CD4-positive, alpha-beta T cell treated with Interleukin-15 for 1 hour (primary cell): ENCODE measurements at places on chromosomes 16 and 17.

DNA sequence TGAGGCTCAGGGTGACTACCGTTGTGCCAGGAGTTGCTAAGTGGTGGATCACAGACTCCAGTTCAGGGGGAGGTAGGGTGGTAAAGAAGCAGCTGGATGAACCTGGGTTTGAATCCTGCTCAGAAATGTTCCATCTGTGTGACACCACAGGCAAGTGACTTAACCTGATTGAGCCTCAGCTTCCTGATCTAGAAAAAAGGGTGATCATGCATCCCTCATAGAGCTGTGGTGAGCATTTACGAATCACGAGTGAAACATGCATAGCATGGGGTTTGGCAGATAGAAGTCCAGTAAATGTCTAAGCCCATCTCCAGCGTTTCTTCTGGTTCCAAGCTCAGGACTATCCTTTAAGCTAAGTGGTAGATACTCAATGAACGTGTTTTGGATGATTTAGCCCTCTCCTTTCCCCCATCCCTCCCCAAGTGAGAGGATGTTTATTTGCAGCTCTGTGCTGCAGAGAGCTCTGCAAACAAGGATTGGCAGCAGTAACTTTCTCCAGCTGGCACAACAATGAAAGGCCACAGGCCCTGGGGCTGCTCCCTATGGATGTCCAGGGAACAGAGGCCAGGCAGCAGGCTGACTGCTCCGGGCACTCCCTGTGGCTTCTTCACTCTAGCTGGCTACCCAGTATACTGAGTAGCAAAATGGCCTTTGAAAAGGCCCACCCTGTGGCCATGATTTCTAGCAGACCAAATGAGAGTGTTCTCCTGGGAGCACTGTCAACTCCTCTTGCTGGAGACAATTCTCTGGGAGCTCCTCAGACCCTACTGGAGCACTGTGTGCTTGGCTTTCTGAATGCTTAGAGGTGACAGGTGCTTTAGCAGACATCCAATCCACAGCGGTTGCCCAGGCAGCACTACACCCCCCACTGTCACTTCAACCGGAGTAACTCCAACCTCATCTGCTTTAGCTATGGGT, 21.3 kb downstream of the CA4 start:
- DNase-seq: no peak

DNA sequence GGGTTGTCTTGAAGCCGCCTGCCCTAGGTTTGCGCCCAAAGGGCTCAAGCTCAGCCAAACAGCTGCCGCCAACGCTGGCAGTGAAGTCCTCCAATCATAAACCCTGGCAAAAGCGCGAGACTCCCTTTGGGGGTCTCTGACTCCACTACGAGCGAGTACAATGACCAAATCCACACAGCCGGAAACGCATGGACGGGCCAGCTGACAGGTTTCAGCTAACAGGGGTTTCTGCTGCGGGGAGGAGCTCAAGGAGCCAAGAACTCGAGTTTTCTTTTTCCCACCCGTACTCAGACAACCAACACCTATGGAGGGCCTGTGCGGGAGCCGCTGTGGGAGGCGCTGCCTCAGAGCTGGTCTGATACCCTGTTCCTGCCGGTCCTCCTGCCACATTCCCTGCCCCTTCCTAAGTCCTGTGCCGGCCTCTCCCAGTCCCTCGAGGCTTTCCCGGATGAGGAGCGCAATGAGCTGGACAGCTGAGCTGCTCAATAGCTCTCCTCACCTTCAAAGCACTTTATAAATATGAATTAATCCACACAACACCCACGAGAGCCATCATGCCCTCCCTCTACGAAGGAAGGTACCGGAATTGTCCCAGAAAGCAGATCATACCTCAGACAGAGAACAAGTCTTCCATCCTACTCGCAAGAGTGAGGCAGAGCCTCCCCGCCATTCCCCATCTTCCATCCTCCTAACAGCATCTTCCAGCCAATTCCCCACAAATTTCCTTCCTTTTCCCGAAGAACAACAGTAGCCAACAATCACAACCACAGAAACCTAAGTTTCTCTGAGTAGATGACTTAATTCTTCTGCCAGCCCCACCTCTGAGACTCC, 6.1 kb downstream of the ABR start:
- DNase-seq: no peak

- no peak for DNase-seq
Measured at GRCh38 chr17:77476931-77477805, 336.4 kb downstream of the SEC14L1 start.

GRCh38 chr16:60031740-60032139, 1297.6 kb upstream of the GOT2 start:
- no peak for DNase-seq

GRCh38 chr16:84526794-84527531, 22.5 kb upstream of the MEAK7 start:
- no peak for DNase-seq

- DNase-seq: no peak
Measured at GRCh38 chr16:56688762-56689161, 6.5 kb downstream of the MT1X start.

GRCh38 chr16:29290631-29291247, 115.8 kb downstream of the NPIPB11 start:
- peak; percentile 92 for DNase-seq

DNA sequence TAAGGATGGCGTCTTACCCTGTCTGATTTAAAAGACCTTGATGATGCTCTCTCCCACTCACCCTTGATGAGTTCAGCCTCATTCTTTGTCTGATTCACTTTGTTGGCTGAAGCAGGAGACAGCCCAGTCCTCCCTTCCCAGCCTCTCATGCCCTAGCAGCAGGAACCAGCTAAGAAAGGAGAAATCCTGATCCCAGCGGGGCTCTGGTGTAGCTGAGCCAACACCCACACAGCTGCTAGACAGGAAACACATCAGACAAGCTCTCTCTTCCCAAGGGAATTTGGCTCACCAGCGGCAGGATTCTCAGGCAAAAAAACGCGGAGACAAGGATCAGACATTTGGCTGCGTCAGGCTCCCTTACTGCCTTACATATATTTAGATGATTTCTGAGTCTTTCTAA, 211.5 kb downstream of the CDH11 start:
- no peak for DNase-seq

DNA sequence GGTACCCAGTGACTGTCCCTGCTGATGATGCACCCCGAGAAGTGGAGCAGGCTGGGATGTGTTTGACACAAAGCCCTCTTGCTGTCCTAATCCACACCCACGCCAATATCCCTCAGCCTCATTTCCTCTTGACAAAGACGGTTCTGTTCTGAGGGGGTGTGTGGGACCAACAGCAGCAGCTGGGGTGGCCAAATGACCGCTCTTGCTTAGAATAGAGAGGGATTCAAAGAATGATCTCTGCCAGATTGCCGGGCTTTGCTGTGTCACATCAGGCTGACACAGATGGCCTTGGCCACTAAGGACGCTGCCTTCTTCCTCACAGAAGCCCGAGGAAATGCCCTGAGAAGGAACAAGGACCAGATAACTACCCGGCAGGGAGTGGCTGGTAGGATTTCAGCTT, 250.7 kb downstream of the NTN1 start:
- no peak for DNase-seq
